Mononuclear cell (primary cell): ENCODE measurements at places on chromosomes 2 and 18. TPM values are rescaled to one million over a fixed set of nuclear protein-coding genes. Genes with fewer than 3 reads are reported as not detected.

Gene SRD5A2
- total RNA-seq, result not detected

Gene CTIF
- total RNA-seq, result 2.7 TPM

Gene ZNF236
- total RNA-seq, result 21.4 TPM

Gene ZRANB3
- total RNA-seq, result 3.5 TPM

Gene ELOA2
- total RNA-seq, result under 0.01 TPM

Gene DLGAP1
- total RNA-seq, result 0.42 TPM

Gene RPIA
- 18.9 TPM for total RNA-seq

Gene REG1B
- total RNA-seq, result not detected

Gene CCDC148
- 0.42 TPM for total RNA-seq

Gene PID1
- 8.4 TPM for total RNA-seq

Gene GALR1
- under 0.01 TPM for total RNA-seq

Gene UGT1A10
- not detected for total RNA-seq

Gene IL18RAP
- 33.5 TPM for total RNA-seq

Gene ABCG5
- not detected for total RNA-seq

Gene POTEJ
- not detected for total RNA-seq

Gene SIX3
- total RNA-seq, result not detected

Gene ASB18
- not detected for total RNA-seq

Gene CPO
- 0.21 TPM for total RNA-seq
